NCI-H1092 (cell line): ENCODE measurements at places on chromosomes 2 and 18.

DNA sequence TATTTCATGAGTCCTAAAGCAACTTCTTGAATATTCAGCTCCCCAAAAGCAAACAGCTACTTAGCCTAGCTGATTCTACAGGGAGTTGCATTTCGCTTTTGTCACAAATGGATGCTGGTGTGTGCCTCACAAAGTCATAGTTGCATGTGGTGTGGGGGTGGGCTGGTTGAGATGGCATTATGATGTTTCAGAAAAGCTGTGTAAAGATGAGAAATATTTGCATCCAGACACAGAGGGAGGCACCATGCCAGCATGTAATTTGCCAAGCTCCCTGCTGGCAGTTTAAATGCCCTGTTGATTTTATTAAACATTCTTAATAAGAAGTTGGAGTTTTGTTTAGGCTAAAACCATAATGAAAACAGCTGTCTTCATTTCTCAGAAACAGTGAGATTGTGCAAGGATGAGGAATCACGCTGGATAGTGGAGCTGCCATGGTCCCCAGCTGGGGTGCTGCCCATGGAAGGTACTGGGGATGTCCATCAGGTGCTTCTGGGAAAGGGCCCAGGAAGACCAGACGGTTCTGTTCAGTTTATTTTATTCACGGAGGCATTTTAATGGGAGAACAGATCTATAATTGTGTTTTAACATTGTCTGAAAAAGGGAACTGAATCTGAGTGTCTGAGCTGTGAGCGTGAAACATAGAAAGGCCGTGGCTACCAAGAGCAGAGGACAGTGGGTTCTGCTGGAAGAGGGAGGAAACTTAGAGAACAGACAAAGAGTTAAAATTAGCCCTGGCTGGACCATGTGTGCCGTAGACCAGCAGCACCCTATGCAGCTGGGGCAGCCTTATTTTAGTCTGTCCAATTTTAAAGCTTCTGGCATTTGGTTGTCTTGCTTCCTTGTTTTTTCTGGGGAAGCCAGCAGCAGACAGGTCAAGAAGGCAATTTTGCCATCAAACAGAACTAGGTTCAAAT is 177.1 kb downstream of the FAM210A start:
- no peak for DNase-seq

GRCh38 chr2:85134255-85134895 is 1.2 kb downstream of the TCF7L1 start:
- DNase-seq, result no peak

DNA sequence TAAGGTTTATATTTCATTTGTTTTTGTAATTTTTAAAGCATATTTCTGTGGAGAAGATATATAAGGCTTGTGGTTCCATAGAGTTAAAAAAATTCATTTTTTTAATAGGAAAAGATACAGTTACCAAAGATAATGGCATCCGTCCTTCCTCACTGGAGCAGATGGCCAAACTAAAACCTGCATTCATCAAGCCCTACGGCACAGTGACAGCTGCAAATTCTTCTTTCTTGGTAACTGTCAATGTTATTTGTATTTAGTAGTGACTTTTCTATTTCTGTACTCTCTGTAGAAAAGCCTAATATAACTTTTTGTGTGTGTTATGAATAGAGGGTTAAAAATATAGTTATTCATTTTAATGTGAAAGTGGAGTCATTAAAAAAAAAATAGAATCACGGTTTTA is 35.1 kb downstream of the HADHB start:
- DNase-seq, result no peak

DNA sequence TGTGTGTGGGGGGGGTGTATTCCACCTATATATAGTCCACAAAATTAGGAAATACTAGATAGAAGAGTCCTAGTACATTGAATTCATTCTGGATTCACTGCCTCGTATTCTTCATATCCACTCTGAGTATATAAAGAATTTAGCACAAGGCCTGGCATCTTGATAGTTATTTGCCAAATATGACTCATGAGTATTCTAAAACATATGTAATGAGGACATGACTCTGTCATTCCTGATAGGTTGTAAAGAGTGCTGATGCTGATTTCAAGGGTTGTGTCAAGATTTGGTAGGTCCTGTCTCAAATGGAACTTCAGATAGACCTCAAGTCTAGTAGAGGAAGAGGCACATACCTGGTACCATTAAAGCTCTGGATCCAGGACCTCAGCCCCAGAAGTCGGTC is 173.4 kb upstream of the BOD1L2 start:
- no peak for DNase-seq

DNA sequence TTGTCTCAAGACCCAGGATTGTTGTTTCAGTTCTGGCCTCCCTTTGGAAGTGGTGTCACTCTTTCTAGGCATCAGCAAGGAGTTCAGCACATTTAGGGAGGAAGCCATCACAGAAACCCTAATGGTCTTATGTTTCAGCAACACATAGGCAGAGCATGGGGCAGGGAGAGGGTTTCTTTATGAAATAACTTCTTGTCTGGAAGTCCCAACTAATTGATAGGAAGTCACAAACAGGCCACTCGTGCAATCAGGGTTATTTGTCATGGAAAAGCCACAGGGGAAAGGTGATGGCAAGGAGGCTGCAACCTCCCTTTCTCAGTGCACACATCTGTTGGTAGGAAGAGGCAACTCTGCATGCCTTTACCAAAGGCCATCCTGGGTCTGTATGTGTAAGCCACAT is 103.0 kb downstream of the BCL11A start:
- DNase-seq, result no peak

GRCh38 chr2:22521620-22522019 is 863.4 kb upstream of the KLHL29 start:
- DNase-seq, result no peak

DNA sequence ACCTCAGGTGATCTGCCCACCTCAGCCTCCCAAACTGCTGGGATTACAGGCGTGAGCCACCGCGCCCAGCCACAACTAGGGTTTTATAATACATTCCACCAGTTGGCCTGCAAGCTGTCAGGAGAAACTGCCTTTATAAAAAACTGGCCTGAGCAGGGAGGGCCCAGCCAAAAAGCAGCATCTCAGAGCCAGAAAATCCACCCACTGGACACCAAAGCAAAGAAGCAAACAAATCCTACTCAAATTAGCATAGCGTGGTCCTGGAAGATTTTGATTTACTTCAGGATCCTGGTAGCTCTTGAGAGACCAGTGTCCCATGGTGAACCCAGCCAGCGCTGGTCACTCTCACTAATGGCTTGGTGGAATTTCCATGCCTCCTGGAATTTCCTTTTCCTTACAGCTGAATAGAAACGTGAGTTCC is 60.0 kb upstream of the PXDN start:
- no peak for DNase-seq

GRCh38 chr2:30772021-30772705 is 35.1 kb downstream of the CAPN13 start:
- DNase-seq, result no peak

GRCh38 chr2:229731916-229732315 is 17.6 kb upstream of the DNER start:
- DNase-seq, result no peak

GRCh38 chr2:23838996-23839395 is 87.9 kb downstream of the ATAD2B start:
- DNase-seq, result no peak

DNA sequence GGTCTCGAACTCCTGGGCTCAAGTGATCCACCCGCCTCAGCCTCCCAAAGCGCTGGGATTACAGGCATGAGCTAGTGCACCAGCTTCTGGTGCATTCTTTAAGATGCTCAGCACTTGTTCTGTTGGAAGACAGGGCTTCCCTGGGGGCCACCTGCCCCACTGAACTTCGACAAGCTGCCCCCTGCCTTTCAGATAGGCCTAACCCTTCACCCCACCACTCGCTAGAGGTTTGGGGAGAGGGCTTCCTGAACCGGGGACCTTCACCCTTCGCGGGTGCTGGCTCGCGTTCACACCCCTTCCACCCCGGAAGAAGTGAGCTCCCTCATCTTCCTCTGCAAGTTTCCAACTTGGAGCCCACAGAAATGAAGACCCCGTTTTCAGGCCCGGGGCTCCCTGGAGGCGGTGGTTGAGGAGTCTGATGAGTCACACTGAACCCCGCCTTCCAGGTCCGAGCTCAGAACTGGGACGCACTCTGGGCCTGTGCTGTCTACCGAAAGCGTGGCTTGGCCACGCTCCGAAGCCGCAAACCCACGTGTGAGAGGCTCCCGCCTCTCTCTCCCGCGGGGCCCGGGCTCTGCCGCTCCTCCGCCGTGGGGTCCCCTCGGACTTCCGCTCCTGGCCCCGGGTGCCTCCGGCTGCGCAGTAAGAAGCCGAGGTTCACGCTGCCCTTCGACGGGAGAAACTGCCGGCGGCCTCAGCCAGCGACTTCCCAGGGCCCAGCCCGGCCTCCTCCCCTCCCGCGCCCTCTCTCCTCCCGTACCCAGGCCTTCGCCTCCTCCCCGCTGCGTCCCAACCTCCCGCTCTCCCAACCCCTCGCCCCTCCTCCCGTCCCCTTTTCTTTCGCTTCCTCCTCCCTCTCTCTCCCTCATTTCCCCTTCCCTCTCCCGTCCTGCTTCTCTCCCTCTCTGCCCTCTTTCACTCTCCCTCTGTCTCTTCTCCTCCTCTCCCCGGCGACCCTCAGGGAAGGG is 47.5 kb upstream of the SP3 start:
- DNase-seq, result no peak

DNA sequence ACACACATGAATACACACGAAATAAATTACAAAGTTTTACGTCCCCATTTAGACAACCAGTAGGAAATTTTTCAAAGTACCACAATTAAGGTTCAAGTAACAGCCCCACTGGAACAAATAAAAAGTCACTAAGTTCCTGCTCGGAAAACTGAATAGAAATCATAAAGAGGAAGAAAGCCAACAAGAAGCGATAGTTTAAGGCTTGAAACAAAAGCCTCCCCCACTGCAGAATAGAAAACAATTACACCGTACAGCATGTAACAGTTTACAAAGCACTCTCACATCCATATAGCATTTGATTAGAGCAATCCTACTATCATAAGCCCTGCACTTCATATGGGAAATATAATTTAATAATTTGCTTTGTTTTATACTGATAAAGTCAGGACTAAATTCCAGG is 15.5 kb downstream of the KLF7 start:
- DNase-seq, result no peak

- DNase-seq, result no peak
Observed at GRCh38 chr2:9745153-9745899, 97.9 kb upstream of the TAF1B start.

DNA sequence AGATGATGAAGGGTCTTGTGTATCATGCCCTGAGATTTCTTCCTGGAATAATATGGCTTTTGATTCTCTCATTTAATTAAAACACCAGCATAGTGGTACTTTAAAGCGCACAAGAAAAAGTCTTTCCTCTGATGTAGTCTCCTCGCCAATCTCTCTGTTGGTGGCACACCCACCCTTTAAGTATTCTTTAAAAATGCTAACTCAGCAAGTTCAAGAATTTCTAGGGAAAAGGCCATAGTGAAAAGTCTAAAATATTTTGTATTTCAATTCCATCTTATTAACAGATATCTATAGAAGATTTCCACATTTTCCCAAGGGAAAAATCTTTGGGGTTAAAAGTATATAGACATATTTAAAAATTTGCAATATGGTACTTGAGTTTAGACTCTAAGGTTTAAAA is 34.7 kb downstream of the ACMSD start:
- DNase-seq, result no peak

- DNase-seq, result no peak
Observed at GRCh38 chr2:165450156-165450555, 19.3 kb upstream of the CSRNP3 start.

- DNase-seq, result no peak
Observed at GRCh38 chr2:130778781-130779180, 23.4 kb downstream of the AMER3 start.

GRCh38 chr2:106189764-106190468 is 4.2 kb downstream of the UXS1 start:
- no peak for DNase-seq

- no peak for DNase-seq
Observed at GRCh38 chr18:75267643-75268363, 57.2 kb downstream of the TSHZ1 start.

GRCh38 chr2:50612306-50612705 is 419.6 kb downstream of the NRXN1 start:
- no peak for DNase-seq

GRCh38 chr2:189022492-189022891 is 48.3 kb downstream of the COL3A1 start:
- no peak for DNase-seq

DNA sequence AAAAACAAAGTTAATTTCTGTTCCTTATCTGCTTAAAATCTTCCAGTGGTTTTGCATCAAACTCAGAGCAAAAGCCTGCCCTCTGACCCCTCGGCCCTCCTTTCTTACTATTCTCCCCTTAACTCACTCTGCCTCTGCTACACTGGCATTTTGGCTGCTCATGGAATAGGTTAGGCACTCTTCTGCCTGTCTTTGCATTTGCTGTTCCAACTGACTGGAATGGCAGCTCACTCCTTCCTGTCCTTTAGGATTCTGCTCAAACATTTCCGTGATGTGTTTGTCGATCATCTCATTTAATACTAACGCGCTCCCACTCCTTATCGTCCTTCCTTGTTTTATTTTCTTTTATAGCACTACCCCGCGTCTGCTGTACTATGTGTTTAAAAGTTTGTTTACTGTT is 815 bp downstream of the CEBPZ start:
- DNase-seq, result no peak

DNA sequence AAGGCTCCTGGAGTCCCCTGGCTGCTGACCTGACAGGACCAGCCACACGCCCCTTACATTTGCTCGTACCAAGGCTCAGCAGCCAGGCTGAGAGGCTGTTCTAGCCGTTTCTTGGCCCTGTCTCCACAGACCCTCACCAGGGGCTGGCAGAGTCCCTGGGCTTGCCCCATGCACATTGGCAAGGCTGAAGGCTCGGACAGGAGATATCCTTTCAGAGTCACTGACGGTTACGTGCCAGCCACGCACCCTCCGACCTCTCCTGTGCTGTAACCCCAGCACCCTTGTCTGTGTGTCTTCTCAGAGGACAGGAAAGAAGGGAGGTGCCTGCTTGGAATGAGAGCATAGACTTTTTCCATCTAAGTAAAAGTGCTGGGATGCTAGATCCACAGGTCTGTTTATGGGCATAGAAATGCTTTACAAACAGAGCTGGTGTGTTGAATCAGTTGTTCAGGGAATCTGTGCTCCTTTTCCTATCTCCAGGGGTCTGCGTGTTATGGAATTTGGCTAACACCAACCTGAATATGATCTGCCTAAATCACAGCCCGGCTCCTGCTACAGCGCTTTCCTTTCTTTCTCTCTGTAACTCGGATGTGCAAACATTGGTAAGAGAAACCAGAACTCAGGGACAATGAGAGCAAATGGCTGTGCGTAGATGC is 41.0 kb downstream of the COPS8 start:
- DNase-seq, result no peak

GRCh38 chr2:85137156-85137555 is 4.0 kb downstream of the TCF7L1 start:
- DNase-seq, result no peak

GRCh38 chr18:6610466-6610865 is 119.0 kb upstream of the ARHGAP28 start:
- DNase-seq, result no peak
